ENCODE measurements at places on chromosomes 1 and 21.

GRCh38 chr1:8701794-8702471 is 115.5 kb downstream of the RERE start:
- DNase-seq, result no peak

GRCh38 chr1:224769452-224770335 is 153.6 kb downstream of the CNIH3 start:
- no peak for DNase-seq

DNA sequence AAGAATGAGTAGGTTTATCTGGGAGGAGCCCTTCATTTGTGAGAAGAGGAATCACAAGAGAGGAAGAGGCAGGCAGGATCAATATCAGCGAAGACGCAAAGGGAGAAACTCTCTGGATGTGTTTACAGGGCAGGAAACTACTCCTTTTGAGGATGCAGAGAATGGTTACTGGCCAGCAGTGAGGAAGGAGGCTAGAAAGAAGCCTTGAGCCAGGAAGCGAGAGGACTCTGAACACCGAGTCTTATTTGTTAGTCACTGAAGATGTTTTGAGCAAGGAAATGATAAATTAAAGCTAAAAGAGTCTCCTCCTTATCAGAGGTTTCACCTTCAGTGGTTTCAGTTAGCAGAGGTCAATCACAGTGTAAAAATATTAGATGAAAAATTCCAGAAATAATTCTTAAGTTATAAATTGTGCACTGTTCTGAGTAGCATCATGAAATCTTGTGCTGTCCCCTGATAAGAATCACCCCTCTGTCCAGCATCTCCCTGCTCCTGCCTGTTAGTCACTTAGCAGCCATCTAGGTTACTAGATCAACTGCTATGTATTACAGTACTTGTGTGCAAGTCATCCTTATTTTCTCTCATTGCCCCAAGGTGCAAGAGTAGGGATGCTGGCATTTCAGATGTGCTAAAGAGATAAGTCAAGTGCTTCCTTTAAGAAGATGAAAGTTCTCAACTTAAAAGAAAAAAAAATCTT is 43.5 kb downstream of the WLS start:
- no peak for DNase-seq

DNA sequence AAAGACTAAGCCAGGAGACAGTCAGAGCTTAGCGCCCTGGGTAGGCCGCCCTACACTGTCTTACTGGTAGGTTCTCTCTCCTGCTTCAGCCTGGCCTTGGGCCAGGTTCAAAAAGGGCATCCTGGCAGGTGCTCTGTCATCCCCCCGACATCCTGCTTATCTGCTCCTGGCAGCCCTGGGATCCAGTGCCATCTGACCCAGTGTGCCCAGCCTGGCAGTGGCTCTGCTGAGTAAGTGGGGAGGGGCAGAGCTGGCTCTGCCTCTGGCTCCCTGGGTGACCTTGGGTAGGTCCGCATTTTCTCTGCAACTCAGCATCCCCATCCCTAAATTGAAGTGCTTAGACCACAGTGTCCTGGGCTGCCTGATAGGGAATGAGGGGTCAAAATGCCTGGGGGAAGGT is 549.9 kb downstream of the PTPRU start:
- no peak for DNase-seq

DNA sequence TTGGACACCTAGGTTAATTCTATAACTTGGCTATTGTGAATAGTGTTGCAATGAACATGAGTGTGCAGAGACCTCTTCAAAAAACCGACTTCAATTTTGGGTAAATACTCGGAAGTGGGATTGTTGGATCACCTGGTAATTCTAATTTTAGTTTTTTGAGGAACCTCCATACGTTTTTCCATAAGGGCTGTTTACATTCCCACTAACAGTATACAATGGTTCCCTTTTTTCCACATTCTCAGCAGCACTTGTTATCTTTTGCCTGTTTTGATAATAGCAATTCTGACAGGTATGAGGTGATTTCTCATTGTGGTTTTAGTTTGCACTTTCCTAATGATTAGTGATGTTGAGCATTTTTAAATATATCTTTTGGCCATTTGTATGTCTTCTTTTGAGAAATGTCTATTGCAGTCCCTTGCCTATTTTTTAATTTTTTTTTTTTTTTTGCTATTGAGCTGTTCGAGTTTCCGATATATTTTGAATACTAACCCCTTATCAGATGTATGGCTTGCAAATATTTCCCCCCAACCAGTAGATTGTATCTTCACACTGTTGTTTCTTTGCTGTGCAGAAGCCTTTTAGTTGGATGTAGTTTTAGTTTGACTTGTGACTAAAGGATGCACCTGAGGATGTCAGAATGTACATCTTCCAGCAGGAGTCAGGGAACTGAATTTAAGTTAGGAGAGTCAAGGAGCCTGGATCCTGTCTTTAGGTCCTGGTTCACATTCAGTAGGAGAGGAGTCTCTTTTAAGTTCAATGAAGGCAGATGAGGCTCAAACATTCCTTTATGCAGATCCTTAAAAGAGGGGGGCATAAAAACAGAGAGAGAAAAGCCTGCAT is 120.0 kb downstream of the S1PR1 start:
- DNase-seq, result no peak

GRCh38 chr1:165218731-165219130 is 137.8 kb downstream of the LMX1A start:
- no peak for DNase-seq

- no peak for DNase-seq
These were observed 35.1 kb downstream of the AK5 start for GRCh38 chr1:77316966-77317365.

DNA sequence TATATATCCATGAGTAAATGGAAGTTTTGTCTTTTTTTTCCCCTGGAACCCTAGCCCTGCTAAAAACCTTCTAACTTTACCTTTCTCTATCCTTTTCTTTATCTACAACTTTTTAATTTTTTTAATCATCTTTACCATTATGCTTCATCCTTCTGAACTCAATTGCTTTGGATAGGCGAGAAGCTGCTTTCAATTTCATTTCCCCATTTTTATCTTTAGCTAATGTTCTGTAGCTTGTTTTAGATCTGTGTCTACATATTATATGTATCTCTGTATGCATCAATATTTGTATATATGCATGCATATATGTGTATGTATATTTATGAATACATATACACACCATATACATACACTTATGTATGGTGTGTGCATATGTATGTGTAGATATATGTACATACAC is 57.4 kb downstream of the PTPRC start:
- no peak for DNase-seq

- no peak for DNase-seq
These were observed 112.2 kb downstream of the NEK7 start for GRCh38 chr1:198268784-198269645.

DNA sequence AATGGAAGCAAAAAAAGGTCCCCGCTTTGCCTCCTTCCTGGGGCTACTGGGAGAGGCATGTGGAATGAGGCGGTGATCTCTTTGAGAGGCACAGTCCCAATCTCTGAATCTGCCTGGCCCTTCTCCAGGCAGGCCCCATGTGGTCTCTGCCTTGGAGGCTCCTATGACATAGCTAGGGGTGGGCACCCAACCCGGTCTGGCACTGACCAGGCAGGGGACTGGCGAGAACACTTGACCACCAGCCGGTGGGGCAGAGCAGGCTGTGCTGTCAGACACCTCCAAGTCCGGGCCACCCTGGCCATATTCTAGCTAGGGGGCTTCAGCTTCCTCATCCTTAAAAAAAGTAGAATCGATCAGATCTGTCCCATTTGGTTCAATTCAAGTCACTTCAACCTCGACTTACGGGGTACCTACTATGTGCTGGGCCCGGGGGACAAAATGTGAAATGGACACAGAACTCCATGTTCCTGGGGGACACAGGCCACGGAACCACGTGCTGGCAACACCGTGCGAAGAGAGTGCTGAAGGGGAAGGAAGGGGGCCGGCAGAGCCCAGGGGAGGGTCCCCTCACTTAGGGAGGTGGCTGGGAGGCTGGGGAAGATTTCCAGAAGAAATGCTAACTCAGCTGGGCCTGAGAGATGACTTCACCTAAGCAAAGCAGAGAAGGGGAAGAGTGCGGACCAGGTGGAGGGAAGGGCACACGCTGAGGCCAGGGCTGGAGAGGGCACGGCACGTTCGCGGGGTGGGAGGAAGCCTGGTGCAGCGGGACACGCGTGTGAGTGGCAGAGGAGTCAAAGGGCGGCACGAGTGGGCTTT is 33.3 kb downstream of the HSPG2 start:
- DNase-seq, result no peak

- DNase-seq, result no peak
These were observed 1193.4 kb downstream of the NCAM2 start for GRCh38 chr21:22191581-22191980.

- no peak for DNase-seq
These were observed 10.3 kb downstream of the ERRFI1 start for GRCh38 chr1:8015809-8016165.

- no peak for DNase-seq
These were observed 32.7 kb upstream of the POFUT2 start for GRCh38 chr21:45320261-45321025.

DNA sequence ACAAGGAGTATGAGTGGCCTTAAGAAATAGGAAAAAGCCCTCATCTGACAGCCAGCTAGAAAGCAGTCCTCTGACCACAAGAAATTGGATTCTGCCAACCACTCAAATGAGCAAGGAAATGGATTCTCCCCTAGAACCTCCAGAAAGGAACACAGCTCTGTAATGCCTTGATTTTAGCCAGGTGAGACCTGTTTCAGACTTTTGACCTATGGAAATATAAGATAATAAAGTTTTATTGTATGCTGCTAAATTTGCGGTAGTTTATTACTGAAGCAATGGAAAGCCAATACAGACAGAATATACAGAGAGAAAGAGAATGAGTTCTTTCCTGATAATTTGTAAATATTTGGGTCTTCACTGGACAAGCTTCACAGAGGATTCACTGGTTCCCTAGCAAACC is 28.8 kb upstream of the SELE start:
- no peak for DNase-seq

GRCh38 chr1:52668711-52669110 is 29.4 kb downstream of the COA7 start:
- no peak for DNase-seq

DNA sequence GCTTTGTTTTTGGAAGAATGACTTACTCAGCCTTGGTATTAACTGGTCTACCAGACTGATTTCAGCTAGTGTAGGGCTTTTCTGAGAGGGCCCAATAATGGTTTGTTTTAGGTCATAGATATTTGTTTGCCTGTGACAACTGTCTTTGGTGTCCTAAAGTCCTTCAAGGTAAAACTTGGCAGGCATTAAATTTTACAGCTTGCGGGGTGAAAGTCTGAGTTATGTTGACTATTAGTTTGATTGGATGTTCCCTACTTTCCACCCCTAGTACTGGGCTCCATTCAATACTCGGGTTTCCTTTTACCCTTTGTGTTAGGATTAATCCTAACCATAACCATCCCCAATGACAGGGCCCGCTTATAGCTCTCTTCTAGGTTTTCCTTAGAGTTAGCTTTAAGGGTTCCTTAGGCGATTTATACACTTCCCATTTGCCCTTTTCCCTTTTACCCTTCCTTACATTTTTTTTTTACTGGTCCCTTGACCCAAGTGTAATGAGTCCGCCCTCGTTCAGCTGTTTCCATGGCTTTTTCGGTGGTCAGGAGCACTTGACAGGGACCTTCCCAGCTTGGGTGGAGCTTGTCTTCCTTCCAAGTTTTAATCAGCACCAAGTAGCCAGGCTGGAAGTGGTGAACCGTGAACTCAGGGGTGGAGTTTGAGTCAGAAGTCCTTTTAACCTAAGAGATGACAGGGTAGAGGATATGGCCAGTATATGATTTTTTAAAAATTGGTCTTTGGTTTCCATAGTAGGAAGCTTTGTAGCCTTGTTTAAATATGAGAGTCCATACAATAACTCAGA is 28.5 kb upstream of the LCE5A start:
- no peak for DNase-seq

- no peak for DNase-seq
These were observed 961 bp downstream of the RBM15 start for GRCh38 chr1:110340207-110340468.

- DNase-seq, result no peak
These were observed at the start of gene SLC6A17 for GRCh38 chr1:110150330-110151174. SLC6A17 (plus strand) TSS chr1:110150494; CDS start chr1:110166930, 16,436 bp downstream.

- no peak for DNase-seq
These were observed 90.4 kb downstream of the INTS7 start for GRCh38 chr1:211944733-211945500.

DNA sequence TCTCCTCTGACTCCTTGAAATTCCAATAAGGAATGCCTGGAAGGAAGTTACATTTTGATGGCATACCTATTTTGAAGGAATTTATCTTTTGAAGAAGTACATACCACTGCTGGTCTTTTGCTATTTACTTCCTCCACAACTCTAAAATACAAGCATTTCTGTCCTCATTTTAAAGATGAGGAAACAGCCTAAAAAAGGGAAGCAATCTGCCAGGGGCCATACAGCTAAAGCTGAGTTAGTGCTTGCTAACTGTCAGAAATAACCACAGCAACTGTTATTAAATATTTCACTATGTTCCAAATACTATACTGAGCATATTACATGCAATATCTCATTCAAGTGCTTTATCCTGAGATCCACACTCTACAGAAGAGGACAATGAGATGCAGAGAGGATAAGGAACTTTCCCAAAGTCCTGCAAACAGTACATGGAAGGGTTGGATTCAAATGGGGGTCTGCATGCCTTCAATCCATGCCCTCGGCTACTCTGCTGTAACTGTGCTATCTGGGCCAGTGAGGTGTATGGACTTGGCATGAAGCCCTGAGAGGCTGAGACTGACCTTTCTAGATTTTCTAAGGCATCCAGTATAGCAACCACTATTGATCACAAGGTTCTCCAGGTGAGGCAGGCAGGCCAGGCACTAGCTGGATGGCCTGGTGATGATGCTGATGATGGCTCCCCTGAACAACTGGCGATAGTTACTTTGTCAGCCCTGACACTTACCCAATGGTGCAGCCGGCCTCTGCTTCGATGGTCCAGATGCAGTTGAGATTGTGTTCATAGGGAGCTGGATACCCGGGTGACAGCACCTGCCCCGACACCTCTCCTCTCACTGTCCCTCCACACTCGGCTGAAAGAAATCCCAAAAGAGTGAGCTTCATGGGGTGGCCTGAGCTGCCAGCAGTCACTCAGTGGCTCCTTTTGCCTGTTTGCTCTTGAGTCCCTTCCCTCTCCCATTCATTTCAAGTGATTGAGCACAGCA is 171.4 kb upstream of the HMGB4 start:
- DNase-seq, result no peak

GRCh38 chr1:39688706-39689105 is 2.5 kb downstream of the HPCAL4 start:
- no peak for DNase-seq

GRCh38 chr1:8845104-8846097 is 28.0 kb upstream of the RERE start:
- no peak for DNase-seq

DNA sequence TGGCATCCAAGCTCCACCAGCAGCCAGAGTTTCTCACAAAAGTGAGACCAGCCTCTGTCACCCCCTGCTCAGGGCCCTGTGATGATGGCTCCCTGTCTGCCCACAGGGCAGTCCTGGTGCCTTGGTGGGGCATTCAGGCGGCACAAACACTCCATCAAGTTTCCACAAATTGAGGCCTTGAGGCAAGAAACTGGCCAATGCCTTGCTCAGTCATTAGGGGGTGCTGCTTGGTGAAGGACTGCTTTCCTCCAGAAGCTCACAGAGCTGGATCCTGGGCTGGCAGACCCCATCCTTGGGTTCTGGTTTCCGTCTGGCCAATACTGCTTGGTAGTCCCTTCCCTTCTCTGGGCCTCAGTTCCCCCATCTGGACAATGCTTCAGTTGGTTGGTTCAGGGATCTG is 12.5 kb upstream of the AHDC1 start:
- DNase-seq, result no peak

GRCh38 chr1:176885751-176886150 is 278.8 kb downstream of the ASTN1 start:
- no peak for DNase-seq

All from pulmonary artery endothelial cell (primary cell).